ENCODE measurements at places on chromosomes 4 and X. TPM values are rescaled to one million over a fixed set of nuclear protein-coding genes. Genes with fewer than 3 reads are reported as not detected.

DNA sequence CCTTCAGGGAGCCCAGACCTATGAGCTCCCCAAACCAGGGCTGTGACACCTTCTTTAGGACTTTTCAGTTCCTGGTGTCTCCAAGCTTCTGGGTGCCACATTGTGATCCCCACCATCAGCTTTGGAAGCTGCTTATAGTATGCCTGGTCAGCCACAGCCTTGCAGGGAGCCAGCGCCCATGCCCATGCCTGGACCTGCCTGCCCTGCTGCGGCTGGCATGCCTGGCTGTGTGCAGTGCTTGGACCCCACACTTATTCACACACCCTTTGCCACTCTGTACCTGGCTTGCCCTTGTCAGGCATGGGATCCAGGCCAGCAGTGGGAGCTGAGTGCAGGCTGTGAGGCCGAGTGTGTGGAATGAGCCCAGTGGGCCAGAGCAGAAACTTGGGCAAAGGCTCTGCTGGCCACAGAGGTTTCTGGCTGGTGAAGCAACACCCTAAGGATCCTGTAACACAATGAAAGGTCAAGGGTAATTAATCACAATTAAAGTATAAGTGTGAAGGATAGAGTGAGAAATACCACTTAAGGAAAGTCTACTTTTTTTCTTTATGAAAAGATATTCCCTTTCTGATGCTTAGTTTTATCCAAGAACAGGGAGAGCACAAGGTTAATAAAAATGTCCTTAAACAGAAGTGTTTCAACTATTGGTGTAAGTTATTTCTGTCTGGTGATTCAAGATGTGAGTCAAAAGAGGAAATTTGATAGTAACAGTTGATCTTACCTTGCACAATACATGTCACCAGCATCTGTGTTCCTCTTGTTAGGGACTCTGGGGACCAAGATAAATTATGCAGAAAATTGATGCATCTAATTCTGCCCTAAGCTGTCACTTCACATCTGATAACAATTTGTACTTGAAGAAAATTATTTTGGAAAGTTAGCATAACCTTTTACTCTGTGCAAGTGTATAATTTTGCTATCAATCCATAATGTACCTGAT lies 161.8 kb downstream of the FAM47A start:
- no peak for DNase-seq

- peak; percentile 29 for DNase-seq
Observed at GRCh38 chrX:111168314-111168713, 72.3 kb downstream of the PAK3 start.

- peak; percentile 37 for DNase-seq
Observed at GRCh38 chr4:158229768-158230167, 19.5 kb downstream of the TMEM144 start.

DNA sequence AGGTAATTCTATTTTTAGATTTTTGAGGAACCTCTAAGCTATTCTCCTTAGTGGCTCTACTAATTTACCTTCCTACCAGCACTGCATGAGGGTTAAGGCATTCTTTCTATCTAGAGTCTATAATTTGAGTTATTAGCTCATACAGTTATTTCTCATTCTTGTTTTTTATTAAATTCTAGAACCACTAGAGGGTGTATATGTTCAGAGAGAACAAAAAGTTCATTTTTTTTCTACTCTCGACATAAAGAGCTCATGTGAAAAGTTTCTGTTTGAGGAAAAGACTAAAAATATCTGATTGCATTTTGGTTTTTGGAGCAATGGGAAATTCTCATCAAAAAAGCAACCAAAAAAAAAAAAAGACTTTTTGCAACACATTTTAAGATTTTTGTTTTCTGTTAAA lies 57.0 kb upstream of the LRAT start:
- DNase-seq = no peak

DNA sequence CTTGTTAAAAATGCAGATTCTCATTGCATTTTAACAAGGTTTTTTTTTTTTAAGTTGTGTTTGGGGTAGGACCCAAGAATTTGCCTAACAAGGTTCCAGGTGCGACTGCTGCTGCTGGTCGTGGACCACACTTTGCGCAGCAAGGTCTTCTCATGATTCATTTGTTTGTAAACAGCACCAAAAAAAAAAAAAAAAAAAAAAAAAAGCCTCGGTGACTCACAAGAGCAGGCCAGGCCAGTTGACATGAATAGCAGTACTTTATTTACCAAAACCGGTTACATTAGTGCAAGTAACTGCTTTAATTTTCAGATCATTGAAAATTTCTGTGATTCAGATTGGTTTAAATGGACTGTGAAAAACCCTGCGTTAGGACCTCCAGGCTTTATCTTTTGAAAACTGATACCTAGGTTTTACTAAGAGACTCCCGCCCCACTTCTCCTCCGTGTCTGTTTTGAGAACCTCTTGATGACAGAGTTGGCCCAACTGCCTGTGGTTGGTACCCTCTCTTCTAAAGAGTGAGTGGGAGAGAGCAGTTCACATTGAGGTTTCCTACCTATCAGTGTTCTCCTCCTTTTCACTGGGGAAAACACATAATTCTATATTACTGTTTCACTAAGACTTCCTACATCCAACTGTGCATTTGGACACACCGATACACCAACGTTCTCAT lies 86.2 kb downstream of the PHEX start:
- DNase-seq = no peak

DNA sequence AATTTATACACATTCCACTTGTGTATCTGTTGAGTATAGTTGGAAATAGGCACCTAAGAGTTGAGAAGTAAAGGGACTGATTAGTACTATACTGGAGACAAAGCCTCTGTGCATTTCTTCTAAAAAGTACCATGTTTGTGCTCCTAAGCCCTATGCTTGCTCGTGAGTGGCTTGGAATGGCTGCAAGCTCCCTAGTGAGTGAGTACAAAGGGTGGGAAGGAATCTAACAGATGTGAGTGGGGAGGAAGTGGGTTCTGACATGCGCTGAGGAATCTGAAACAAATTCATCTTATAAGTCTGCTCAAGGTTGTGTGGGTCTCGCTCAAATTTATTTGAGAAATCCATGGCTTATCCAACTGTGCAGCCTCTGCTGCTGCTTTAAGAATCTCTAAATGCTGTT lies 13.3 kb downstream of the SPCS3 start:
- DNase-seq = no peak

DNA sequence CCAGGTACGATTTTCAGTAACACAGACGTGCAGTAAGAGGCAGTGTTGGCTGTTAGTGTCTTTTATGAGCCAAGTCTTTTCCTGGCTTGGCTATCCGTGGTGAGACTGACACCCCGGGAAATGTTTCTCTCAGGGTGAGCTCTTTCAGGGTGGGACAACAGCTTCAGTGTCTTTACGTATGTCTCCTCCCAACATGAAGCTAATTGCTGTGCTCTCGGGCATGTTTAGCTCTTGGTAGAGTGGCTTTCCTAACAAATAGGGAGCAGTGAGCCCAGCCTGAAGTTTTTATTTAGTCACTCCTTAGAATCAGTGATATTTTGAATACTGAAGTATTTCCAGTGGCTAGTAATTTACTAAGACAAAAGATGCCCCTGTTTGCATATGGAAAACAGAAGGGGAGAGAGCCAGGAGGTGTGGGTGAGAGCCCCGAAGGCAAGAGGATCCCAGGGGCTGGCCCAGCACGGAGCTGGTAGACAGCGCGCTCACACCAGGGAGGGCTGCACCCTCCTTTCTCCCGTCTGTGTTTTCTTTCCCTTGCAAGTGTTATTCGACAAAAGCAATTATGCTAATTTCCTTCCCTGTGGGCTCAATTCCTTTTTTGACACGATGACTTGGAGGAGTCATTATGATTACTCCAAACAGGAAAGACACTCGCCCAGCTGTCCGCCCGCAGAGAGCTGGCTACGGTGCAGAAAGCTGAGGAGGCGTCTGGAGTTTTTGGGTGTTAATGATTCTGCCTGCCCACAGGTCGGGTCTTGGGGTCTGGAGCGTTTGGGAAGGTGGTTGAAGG lies 47.7 kb downstream of the PDGFRA start:
- peak; percentile 49 for DNase-seq

DNA sequence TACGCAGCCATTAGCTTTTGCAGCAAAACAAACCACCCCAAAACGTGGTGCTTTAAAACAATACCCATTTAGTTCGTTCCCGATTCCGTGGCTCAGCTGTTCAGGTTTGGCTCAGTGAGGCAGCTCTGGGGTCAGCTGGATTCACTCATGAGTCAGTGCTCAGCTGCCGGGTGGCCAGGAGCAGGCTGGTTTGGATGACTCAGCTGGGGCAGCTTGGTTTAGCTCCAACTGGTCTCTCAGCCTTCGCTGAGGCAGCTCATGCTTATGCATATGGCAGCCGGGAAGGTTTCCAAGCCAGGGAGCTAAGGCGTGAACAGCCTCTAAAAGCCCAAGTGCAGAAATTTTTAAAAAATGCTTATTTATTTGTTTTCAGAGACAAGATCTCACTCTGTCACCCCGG lies 13.3 kb upstream of the CD99 start:
- DNase-seq = peak; percentile 47

Gene BGN
- total RNA-seq = 1.2 TPM

Gene ODAPH
- not detected for total RNA-seq

Gene MORF4L2
- 378 TPM for total RNA-seq

Gene TMEM31
- total RNA-seq = 0.55 TPM

Gene LAMP2
- total RNA-seq = 27.7 TPM

Gene ALG13
- total RNA-seq = 94.8 TPM

Gene NPNT
- total RNA-seq = 0.37 TPM

Gene LRIT3
- 0.09 TPM for total RNA-seq

Gene TIMM8A
- total RNA-seq = 40.2 TPM

Data from H9 (cell line).